Fibroblast of skin of scalp (primary cell): ENCODE measurements at places on chromosomes 1 and 21.

DNA sequence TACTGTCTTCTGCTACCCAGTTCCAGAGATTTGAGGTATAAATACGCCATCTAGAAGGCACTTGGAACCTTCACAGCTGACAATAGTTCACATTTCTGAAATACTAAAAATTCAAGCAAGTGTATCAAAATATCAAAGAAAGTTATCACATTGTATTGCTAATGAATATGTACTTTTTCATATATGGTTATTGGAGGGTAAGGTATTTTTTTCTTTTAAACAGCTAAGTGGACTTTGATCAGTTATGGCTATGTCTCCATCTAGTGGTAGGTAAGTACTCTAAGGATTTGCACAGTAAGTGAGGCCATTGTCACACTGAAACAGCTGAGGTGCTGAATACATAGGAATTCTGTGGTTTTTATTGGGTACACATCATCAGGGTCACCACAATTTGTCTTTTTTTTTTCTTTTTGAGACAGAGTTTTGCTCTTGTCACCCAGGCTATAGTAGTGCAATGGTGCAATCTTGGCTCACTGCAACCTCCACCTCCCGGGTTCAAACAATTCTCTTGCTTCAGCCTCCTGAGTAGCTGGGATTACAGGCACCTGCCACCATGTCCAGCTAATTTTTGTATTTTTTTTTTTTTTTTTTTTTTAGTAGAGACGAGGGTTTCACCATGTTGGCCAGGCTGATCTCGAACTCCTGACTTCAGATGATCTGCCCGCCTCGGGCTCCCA lies 49.1 kb upstream of the CR2 start:
- peak; percentile 74 for DNase-seq

- DNase-seq, result no peak
Measured at GRCh38 chr1:157132616-157133167, 5.5 kb downstream of the ETV3 start.

DNA sequence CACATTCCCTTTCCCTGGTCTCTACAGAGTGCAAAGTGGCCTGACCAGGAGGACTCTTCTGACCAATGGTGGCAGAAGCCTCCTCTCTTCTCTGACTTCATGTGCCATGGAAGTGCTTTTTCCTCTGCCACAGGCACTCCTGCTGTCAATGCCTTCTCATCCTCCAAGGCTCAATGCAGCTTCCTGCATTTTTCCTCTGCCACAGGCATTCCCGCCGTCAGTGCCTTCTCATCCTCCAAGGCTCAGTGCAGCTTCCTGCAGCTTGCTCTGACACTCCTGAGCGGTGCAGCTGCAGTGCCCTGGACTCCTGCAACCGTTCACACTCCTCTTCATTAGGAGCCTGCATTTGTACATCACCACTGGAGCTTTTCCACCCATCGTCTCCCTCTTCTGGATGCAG lies 4.7 kb upstream of the ADARB1 start:
- DNase-seq, result peak; percentile 75

GRCh38 chr21:15986277-15986676 lies 256.5 kb downstream of the USP25 start:
- no peak for DNase-seq

- DNase-seq, result no peak
Measured at GRCh38 chr1:39392851-39393573, 98.4 kb upstream of the BMP8A start.

- no peak for DNase-seq
Measured at GRCh38 chr1:243489681-243490546, 234.1 kb downstream of the SDCCAG8 start.
